ENCODE measurements at places on chromosomes 3 and 15.
A peak's percentile ranks its signal among the peaks of the same experiment; 100 is the strongest.

DNA sequence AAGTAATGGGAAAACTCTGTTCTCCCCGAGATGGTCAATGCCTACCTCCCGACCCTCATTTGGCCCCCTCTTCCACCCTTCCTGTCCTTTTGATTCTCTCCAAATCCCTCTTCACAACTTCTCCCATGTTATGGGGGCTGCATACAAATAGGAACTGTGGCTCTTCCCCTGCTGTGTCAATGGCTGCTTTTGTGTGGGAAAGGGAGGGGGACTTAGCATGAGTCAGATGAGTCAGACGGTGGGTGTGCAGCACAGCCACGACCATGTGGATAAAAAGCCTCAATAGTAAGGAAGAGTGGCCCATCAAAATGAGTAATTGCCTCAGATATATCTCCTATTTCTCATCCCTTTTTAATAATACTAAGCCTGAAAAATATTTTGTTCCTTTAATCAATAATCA is 31.9 kb downstream of the SPATA16 start:
- no peak for DNase-seq

- no peak for DNase-seq
Measured at GRCh38 chr3:59595830-59596229, 546.0 kb upstream of the CFAP20DC start.

GRCh38 chr3:13558651-13559050 is 9.7 kb downstream of the FBLN2 start:
- no peak for DNase-seq

GRCh38 chr3:53164911-53165310 is 3.9 kb downstream of the PRKCD start:
- DNase-seq = no peak

GRCh38 chr3:178087376-178087775 is 448.9 kb upstream of the KCNMB2 start:
- DNase-seq = no peak

DNA sequence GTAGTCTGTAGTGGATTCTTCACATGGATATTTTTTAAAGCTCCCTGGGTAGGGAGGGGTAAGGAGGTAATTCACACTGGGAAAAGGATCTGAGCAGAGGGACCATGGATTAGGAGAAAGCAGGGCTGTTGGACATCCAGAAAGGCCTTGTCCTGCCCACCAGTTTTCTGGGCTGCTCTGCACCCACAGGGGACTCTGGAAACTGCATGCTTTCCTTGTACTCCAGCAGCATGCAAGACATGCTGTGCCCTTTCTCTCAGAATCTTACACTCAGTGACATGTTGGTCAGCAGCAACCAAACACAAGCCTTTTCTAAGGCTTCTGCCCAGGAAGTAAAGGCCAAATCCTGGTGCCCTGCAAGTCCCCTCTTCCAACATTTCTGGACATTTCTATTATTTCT is 2.5 kb upstream of the FBN1 start:
- DNase-seq = no peak

DNA sequence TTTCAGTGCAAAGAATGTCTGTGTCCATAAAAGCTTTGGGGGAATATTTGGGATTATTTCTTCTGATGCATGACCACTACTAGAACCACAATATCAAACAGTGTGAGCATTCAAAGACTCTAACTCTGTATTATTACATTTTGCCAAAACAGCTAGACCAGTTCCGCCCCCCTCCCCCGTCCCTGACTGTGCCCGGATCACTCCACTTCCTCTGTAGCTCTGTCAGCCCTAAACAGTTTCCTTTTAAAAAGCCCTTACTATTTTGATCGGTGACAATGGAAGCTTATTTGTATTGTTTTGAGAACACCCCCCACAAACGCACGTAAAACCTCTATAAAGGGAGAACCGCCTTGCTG is 36.6 kb upstream of the EPHB3 start:
- DNase-seq = peak; percentile 77

GRCh38 chr15:48493084-48493762 is 152.3 kb downstream of the FBN1 start:
- DNase-seq = peak; percentile 57
